Fibroblast of lung (primary cell): ENCODE measurements at places on chromosomes 1 and 21. TPM values are rescaled to one million over a fixed set of nuclear protein-coding genes. Genes with fewer than 3 reads are reported as not detected.

Gene TSPEAR
- polyA plus RNA-seq: not detected in 2 replicates

DNA sequence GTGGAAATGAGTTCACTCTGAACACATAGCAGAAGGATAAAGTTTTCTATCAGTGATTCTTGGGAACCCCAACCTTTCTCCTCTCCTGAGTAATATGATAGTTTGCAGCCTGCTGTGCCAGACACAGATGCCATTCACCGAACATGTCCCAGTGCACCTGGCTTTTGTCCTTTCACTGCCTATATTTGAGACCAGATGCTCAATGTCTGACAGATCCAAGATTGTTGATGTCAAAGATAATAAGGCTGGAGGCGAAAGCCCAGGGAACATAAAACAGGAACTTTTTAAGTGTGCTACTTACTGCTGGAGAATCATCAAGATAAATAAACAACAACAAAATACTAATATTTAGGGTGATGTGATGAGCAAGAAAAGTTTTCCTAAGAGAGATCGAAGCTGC is 139.3 kb downstream of the TIAM1 start:
- H3K4me3 ChIP-seq: no peak overlapping the region
- no peak for DNase-seq
- H3K27ac ChIP-seq: no peak overlapping the region
- H3K27me3 ChIP-seq: no peaks in the 10 kb centered on the region
- H3K4me1 ChIP-seq: no peaks in the 10 kb centered on the region
- H3K36me3 ChIP-seq: no peaks in the 10 kb centered on the region

- no peak overlapping the region for H3K27ac ChIP-seq
- no peak for DNase-seq
- H3K27me3 ChIP-seq: no peaks in the 10 kb centered on the region
- peaks cover 2% of the 10 kb centered on the region for H3K36me3 ChIP-seq
- peaks cover 2% of the 10 kb centered on the region for H3K4me1 ChIP-seq
- no peak overlapping the region for H3K4me3 ChIP-seq
Observed at GRCh38 chr1:215603319-215603718, 36.2 kb downstream of the KCTD3 start.

Gene HCRTR1
- not detected in 2 replicates for polyA plus RNA-seq

- H3K4me1 ChIP-seq: no peaks in the 10 kb centered on the region
- no peak for DNase-seq
- H3K4me3 ChIP-seq: no peak overlapping the region
- no peaks in the 10 kb centered on the region for H3K27me3 ChIP-seq
- H3K36me3 ChIP-seq: no peaks in the 10 kb centered on the region
- H3K27ac ChIP-seq: no peak overlapping the region
Observed at GRCh38 chr1:110286564-110286963, 52.6 kb upstream of the RBM15 start.

DNA sequence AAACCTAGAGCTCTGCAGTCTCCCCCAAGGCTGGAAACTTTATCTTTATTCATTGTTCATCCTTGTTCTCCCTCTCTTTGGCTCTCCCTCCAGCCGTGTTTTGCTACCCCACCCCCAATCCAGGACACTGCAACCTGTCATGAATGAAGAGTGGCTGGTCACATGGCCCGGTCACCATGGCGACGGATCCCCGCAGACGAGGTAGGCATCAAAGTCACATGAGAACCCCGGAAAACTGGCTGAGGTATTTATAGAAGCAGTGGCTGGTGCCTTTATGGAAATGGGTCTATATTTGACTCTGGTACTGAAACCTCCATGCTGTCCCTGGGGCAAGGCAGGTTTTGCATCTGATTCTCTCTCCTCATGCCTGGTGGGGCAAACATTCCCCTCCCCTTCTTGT is 13.4 kb upstream of the SLC6A17 start:
- no peak for DNase-seq
- H3K4me1 ChIP-seq: no peaks in the 10 kb centered on the region
- no peak overlapping the region for H3K4me3 ChIP-seq
- H3K27me3 ChIP-seq: peaks cover 20% of the 10 kb centered on the region

Gene C1orf115
- polyA plus RNA-seq: 0.63 and 2.2 TPM in 2 replicates

GRCh38 chr21:46604975-46605766 is at the start of gene S100B:
Gene S100B, minus strand, starts transcription at chr21:46605082. Its CDS starts 2,667 bp downstream, at chr21:46602415.
- no peak within 1 kb of the TSS for H3K27ac ChIP-seq
- no peaks in the 10 kb centered on the region for H3K36me3 ChIP-seq
- DNase-seq: no peak
- no peaks in the 10 kb centered on the region for H3K4me1 ChIP-seq
- H3K27me3 ChIP-seq: peaks cover 8% of the 10 kb centered on the region

GRCh38 chr1:243842978-243843511 is 7.0 kb downstream of the AKT3 start:
- H3K36me3 ChIP-seq: no peaks in the 10 kb centered on the region
- H3K27me3 ChIP-seq: no peaks in the 10 kb centered on the region
- H3K4me3 ChIP-seq: peak overlapping the region; percentile 17
- peak; percentile 85 for DNase-seq
- peak overlapping the region; percentile 36 for H3K27ac ChIP-seq

DNA sequence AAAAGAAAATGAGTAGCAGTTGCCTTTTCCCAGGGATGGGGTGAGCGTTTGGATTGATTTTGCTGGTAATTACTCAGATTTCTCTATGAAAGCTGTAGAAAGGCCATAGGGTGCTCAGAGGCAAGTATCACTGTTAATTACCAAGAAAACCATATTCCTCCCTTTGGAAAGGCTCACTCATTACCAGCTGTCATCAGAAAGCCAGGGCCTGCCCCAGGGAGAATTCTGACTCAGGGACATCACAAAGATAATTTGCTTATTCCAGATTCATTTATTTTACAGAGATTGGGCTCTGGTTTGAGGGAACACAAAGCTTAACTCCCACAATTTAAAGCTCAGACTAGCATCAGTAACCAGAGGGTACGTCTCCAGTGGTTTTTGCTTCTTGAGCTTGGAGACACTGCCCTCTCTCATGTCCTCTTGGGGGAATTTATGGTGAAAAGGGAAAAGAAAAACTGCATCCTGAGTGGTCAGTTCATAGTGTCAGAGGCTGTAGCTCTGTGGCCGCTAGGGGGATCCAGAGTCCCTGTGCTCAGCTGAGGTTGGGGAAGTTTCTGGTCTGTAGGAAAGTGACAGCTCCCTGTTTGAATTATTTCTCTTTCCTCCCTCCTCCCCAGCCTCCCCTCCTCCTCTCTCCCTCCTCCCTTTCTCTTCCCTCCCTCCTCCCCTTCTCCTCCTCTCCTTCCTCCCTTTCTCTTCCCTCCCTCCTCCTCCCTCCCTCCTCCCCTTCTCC is 204.3 kb downstream of the KCNJ6 start:
- no peak overlapping the region for H3K27ac ChIP-seq
- H3K27me3 ChIP-seq: no peaks in the 10 kb centered on the region
- no peaks in the 10 kb centered on the region for H3K36me3 ChIP-seq
- DNase-seq: peak; percentile 55

Gene CSF3R
- not detected in 2 replicates for polyA plus RNA-seq

- no peaks in the 10 kb centered on the region for H3K27me3 ChIP-seq
- no peak overlapping the region for H3K27ac ChIP-seq
- peak; percentile 11 for DNase-seq
- H3K36me3 ChIP-seq: no peaks in the 10 kb centered on the region
Observed at GRCh38 chr1:198068285-198068684, 88.5 kb upstream of the NEK7 start.
